NCI-H345 (cell line): ENCODE measurements at places on chromosomes 1 and 21.

- DNase-seq, result no peak
These were observed 33.3 kb upstream of the TENT5C start for GRCh38 chr1:117572546-117572945.

- no peak for DNase-seq
These were observed 53.5 kb downstream of the ASH1L start for GRCh38 chr1:155509064-155509463.

DNA sequence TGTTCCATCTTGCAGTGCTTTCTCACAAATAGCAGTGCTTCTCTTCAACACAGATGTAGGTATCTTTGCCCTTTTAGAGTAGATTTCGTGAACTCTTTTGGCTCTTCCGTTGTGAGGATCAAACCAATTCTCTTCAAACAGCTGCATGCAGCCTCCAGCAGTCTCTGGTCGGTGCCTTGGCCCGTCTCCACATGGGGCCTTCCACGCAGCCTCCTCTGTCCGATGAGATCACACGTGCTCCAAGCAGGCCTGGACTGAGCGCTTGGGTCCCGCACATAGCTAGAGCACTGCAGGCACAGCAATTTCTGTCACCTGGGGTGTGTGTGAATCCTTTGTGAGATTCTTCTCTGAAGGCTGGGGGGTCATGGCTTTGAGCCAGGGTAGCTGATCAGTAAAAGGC is 82.8 kb upstream of the KCNE2 start:
- DNase-seq, result no peak

- no peak for DNase-seq
These were observed 12.1 kb upstream of the MNDA start for GRCh38 chr1:158818975-158819431.

- DNase-seq, result peak; percentile 46
These were observed 25.3 kb upstream of the ETV3 start for GRCh38 chr1:157163273-157164127.

DNA sequence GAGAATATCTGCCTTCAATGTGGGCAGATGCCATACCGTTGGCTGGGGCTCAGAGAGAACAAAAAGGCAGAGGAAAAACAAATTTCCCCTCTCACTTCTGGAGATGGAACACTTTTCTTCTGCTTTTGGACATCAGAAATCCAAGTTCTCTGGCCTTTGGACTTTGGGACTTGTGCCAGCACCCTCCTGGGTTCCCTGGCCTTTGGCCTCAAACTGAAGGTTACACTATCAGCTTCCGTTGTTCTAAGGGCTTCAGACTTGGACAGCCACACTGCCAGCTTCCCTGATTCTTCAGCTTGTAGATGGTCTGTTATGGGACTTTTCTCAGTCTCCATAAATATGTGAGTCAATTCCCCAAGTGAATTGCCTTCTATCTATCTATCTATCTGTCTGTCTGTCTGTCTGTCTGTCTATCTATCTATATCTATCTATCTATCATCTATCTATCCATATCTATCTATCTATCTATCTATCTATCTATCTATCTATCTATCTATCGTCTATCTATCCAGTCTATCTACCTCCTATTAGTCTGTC is 778.1 kb upstream of the TMPRSS15 start:
- no peak for DNase-seq

DNA sequence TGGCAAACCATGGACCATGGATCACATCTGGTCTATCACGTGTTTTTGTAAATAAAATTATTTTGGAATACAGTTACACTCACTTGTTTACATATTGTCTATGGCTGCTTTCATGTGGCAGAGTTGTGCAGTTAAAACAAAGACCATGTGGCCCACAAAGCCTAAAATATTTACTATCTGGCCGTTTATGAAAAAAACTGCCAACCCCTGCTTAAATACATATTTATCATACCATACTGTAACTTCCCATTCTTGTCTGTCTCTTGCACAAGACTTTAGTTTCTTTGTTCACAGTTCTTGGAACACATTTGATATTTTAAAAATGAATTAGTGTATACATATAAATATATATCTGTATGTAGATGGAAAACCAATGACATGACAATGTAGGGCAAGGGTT is 141.5 kb downstream of the PAPPA2 start:
- DNase-seq, result no peak

GRCh38 chr1:14913482-14914177 is 239.9 kb upstream of the TMEM51 start:
- peak; percentile 82 for DNase-seq

GRCh38 chr1:44820328-44821239 is 12.3 kb downstream of the BTBD19 start:
- no peak for DNase-seq

DNA sequence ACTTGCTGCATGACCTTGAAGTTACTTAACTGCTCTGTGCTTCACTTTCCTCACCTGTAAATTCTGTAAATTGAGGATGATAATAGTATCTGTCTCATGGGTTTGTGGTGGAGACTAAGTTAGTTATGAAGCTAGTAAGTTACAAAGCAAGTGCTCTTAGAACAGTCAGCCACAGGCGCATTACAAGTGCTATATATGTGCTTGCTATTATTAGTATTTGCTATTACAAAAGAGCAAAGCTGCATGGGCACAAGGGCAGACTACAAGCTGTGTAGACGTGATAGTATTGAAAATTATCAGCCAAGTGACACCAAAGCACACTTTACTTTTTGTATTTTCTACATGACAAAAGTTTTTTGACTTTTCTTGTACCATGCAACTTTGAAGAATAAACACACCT is 150.9 kb upstream of the CTTNBP2NL start:
- DNase-seq, result no peak

DNA sequence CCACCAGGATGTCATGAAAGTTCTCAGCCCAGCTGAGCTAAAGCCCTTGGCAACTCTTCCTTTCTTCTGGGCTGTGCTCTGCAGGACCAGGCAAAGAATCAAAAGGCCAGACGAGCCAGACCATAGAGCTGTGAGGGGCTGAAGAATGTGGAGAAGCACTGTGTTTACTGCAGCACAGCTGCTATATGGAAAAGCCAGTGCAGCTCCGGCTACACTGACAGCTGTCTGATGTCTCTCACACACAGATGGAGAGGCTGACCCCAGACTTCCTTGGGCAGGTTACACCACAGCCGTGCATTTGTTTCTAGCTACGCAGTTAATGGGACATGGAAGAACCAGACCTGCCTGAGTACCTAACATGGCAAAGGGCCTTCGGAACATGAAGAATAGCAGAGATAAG is 40.3 kb downstream of the CD247 start:
- DNase-seq, result no peak

DNA sequence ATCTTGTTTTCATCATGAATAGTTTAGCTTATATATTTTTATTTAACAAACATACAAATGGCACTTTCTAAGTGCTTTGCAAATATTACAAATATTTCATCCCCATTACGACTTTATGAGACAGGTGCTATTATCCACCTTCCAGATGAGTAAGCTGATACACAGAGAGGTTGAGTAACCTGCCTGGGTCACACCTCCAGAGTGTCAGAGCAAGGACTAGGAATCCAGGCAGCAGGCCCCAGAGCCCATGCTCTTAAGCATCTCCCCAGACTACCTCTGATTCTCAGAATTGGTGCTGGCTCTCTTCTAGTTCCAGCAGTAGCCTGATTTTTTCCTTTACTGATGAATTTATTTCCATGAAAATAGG is 40.0 kb downstream of the EPHB2 start:
- DNase-seq, result no peak

DNA sequence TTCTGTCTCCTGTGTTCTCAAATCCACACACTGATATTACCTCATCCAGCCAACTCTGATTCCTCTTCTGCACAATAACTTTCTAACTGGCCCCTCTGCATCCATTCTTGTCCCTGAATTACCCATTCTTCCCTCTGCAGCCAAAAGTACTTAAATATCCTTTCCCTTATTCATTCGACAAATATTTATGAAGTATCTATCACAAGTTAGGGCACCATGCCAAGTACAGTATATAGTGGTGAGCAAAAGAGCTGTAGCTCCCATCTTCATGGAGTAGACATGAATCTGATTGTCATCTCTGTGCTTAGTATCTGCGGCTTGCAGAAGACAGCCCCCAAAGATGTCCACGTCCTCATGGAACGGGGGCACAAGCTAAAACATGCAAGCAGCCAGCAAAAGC is 316.8 kb downstream of the SETD4 start:
- peak; percentile 7 for DNase-seq

DNA sequence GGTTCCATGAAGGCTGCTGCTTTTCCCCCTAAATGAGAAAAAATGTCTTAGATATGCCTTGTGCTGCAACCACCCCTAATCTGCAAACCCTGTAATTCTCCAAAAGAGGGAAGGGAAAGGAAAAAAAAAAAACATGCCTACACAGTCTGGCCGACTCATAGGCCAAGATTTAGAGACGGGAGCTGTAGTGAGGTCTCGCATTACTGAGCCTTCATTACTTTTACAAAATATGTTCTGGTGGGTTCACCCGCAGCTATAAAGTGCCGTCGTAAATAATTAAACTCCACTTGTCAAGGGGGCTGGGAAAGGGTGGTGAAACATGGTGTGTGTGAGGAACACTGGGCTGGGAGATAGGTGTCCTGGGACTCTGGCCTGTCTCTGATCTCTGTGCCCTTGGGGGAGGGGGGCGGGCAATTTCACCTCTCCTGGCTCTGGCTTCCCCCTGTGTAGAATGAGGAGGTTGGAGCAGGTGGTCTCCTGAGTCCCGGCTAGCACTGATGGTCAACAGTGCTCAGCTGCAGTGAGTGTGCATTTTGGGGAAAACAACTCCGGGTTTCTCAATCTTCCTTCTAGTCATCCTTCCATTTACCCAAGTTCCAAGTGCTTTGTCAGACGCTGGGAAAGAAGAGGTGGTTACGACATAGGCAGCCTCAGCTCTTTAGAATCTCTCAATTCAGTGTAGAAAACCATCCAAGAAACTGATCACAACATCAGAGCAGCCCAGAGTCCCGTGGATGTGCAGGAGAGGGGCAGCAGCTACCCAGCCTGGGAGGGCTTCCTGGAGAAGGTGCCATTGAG is 82.3 kb downstream of the ACTL8 start:
- DNase-seq, result no peak

DNA sequence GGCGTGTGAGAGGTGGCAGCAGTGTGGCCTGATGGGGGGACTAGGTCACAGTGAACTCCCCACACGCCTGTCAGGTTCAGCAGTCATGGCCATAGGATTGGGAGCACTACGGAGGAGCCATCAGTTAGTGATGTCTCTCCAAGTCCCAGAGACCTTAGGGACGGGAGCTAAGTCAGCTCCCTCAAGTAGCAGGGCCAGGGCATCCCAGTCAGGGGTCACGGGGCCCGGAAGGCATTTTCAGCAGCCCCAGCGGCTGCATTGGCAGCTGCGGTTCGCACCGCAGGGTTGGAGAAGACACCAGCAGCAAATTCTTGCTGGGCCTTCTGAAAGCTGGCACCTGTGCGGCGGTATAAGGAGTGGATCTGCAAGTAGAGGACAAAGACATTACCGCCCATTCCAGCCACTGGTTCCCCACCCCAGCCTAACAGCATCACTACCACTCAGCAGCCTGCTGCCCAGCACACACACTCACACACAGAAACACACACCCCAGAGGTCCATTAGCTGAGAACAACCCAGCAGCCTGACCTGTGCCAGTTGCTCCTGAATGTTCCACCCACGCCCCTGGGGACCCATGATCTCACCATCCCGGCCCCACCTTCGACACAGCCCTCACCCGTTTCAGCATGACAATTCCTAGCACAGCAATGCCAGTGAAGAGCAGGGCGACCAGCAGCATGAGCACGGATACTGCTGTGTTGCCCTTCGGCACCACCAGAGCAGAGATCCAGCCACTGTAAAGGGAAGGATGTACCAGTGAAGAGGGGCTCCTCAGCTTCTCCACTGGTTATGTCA is 972 bp upstream of the ENTREP3 start:
- no peak for DNase-seq

DNA sequence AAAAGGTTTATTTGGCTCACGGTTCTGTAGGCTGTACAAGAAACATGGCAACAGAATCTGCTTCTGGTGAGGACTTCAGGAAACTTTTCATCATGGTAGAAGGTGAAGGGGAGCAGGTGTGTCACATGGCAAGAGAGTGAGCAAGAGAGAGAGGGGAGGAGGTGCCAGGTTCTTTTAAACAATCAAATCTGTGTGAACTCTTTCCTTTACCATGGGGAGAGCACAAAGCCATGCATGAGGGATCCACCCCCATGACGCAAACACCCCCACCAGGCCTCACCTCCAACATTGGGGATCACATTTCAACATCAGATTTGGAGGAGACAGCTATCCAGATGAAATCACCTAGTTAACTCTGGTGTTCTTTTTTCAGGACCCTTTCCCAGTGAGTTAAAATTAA is 103.6 kb downstream of the GALNT2 start:
- DNase-seq, result no peak

- DNase-seq, result no peak
These were observed 3.5 kb downstream of the GCLM start for GRCh38 chr1:93905734-93906133.

DNA sequence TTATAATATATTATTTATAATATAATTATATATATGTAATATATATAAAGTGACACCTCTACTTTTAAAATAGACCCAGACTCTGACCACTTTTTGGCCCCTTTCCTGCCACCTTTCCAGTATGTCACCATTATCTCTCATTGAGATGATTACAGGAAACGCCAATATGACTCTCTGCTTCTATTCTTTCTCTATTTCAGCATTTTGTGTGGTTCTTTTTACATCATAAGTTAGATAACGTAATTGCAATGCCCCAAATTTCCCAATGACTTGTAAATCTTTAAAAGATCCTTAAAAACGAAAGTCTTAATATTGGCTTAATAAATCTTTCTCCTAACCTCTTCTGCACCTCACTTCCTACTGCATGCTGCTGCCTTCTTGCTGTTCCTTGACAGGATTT is 8.1 kb upstream of the GBP5 start:
- DNase-seq, result no peak

DNA sequence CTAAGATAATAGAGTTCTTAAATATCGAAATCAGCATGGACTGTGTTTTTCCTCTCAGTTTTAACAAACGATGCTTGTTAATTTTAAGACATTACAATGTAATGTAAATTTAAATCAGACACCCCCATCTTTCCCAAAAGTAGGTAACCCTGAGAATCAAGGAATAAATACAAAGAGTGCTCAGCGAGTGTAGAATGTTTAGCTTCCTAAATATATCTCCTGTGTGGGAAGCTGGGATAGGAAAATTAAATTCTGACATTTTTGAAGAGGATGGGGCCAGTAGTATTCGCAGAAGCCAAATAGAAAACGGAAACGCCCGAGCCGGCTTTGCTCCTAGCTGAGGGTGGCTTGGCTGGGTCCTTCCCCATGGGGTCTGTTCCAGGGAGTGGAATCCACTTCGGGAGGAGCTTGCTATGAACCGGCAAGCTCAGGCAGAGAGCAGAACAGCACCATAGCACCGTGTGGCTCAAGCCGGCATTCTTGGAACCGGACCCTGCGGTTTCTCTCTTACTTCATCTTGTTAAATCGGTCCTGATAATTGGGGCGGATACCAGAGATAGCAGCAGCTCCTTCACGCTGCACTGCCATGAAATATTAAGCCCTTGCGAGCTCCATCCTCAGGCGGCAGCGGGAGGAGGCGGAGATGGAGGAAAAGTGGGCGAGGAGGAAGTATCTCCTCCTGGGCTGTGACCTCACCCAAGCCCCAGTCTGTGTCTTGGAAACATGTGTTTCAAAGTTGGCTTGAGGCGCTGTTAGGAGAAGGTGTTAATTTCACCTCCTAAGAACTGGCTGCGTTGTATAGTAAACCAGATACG is 24.9 kb downstream of the MAP3K7CL start:
- no peak for DNase-seq

- no peak for DNase-seq
These were observed 264.1 kb downstream of the SRGAP2C start for GRCh38 chr1:121448851-121449250.
